Peyer's patch (tissue), 4 donors: ENCODE measurements at places on chromosomes 4 and X. TPM values are rescaled to one million over a fixed set of nuclear protein-coding genes. Genes with fewer than 3 reads are reported as not detected.

Gene TEC
- 5.3 TPM for total RNA-seq

Gene ADAM29
- total RNA-seq: not detected

Gene MAGEB2
- total RNA-seq: not detected

Gene TMPRSS11A
- total RNA-seq: not detected

Gene TMEM154
- total RNA-seq: 56.9 TPM

Gene SLC25A53
- total RNA-seq: 9.3 TPM

Gene TLR1
- total RNA-seq: 2.3 TPM

Gene NPY1R
- 1.6 TPM for total RNA-seq

Gene PLAC8
- 95.6 TPM for total RNA-seq

Gene RAB39B
- total RNA-seq: 3.3 TPM

Gene IL13RA1
- 38.0 TPM for total RNA-seq

Gene FAAH2
- total RNA-seq: 15.4 TPM

Gene PLP1
- total RNA-seq: 1.6 TPM

Gene SPATA18
- 10.3 TPM for total RNA-seq

Gene POF1B
- total RNA-seq: 134 TPM

Gene AFM
- total RNA-seq: not detected

Gene ARAP2
- 115 TPM for total RNA-seq

Gene SERPINA7
- not detected for total RNA-seq

Gene CT45A10
- total RNA-seq: not detected

Gene FAT1
- 465 TPM for total RNA-seq

Gene SHROOM4
- 9.5 TPM for total RNA-seq

Gene FAM47E
- total RNA-seq: 8.4 TPM

Gene FRMPD4
- total RNA-seq: not detected

Gene FRMD7
- not detected for total RNA-seq

Gene CPE
- 24.4 TPM for total RNA-seq

Gene CSAG3
- not detected for total RNA-seq

Gene AFAP1
- total RNA-seq: 42.9 TPM

Gene PAGE4
- not detected for total RNA-seq

Gene MGAT4D
- not detected for total RNA-seq

Gene ALG13
- 80.9 TPM for total RNA-seq

Gene MFAP3L
- 1.8 TPM for total RNA-seq

Gene HHIP
- 3.0 TPM for total RNA-seq

Gene GRIA2
- total RNA-seq: not detected

Gene CCDC110
- total RNA-seq: not detected

Gene PPEF1
- not detected for total RNA-seq

Gene CSAG1
- total RNA-seq: not detected

Gene RAB33A
- not detected for total RNA-seq

Gene EVC2
- total RNA-seq: 32.2 TPM

Gene NEUROG2
- not detected for total RNA-seq

Gene TCP11X2
- not detected for total RNA-seq

Gene EOLA1
- 11.9 TPM for total RNA-seq

Gene LRIT3
- 1.8 TPM for total RNA-seq

Gene ABLIM2
- 9.0 TPM for total RNA-seq

Gene RRH
- total RNA-seq: not detected

Gene SSX1
- not detected for total RNA-seq

Gene COL25A1
- total RNA-seq: not detected

Gene ZNF185
- total RNA-seq: 1.7 TPM
